ENCODE measurements at places on chromosomes 6 and 20. TPM values are rescaled to one million over a fixed set of nuclear protein-coding genes. Genes with fewer than 3 reads are reported as not detected.

The IL20RA gene
- not detected for total RNA-seq

The TMEM244 gene
- not detected for total RNA-seq

The TRIM27 gene
- total RNA-seq, result 44.1 TPM

The KIF25 gene
- not detected for total RNA-seq

The POU5F1 gene
- total RNA-seq, result 7.2 TPM

The SDC4 gene
- 103 TPM for total RNA-seq

The CLVS2 gene
- total RNA-seq, result 0.25 TPM

The TBX18 gene
- total RNA-seq, result 14.9 TPM

The QKI gene
- total RNA-seq, result 57.1 TPM

The MOXD1 gene
- total RNA-seq, result 1.7 TPM

The DDAH2 gene
- total RNA-seq, result 32.5 TPM

The MATN4 gene
- 0.09 TPM for total RNA-seq

The SMOC2 gene
- not detected for total RNA-seq

The NRM gene
- total RNA-seq, result 25.9 TPM

The CTCFL gene
- total RNA-seq, result not detected

The OLIG3 gene
- total RNA-seq, result not detected

The PRPF6 gene
- total RNA-seq, result 55.6 TPM

The SIM1 gene
- total RNA-seq, result not detected

The ZSCAN23 gene
- not detected for total RNA-seq

The DEFB124 gene
- not detected for total RNA-seq

The RIPOR3 gene
- total RNA-seq, result not detected

The ZFP57 gene
- not detected for total RNA-seq

The BPIFB4 gene
- not detected for total RNA-seq

The C20orf141 gene
- total RNA-seq, result not detected

The CASS4 gene
- not detected for total RNA-seq

The SUN5 gene
- total RNA-seq, result not detected

The CDSN gene
- total RNA-seq, result 0.05 TPM

The ZC2HC1B gene
- not detected for total RNA-seq

All from A549 treated with Mapracorat at 1 μM for 4 hours (cell line).